ENCODE measurements at places on chromosomes 1 and 21.

DNA sequence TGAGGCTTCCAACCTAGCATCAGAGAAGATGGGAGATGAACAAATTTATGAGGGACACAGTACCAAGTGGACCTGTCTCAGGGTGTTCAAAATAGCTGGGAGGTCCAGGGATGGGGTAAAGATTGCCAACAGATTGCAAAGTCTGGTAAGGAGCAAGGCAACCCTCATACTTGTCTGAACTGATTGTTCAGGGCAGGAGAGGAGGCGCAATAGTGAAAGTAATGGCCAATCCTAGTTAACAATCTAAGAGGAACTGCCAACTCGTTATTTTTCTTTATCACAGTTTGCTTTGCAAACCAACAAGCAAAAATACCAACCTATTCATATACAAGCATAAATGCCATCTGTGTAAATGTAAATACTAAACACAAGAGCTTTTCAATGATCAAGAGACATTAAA lies 78.4 kb upstream of the S1PR1 start:
- no peak for DNase-seq

- DNase-seq: no peak
Measured at GRCh38 chr1:214003233-214003632, 15.5 kb downstream of the PROX1 start.

DNA sequence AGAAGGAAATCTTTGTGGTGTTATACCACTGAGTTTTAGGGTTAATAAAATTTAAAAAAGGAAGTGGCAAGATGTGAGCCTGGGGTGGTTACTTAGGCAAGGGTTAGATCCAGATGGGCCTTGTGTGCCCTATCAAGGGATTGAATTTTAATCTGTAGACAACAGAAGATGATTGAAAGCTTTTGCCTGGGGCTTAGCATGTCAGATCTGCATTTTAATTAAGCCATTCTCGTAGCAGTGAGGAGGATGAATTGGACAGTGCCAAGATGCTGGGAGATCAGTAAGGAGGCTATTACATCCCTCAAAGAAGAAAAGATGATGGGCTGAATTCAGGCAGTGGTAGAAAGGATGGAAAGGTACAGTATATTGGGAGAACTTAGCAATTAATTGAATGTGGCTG lies 42.3 kb downstream of the HMGB4 start:
- no peak for DNase-seq

DNA sequence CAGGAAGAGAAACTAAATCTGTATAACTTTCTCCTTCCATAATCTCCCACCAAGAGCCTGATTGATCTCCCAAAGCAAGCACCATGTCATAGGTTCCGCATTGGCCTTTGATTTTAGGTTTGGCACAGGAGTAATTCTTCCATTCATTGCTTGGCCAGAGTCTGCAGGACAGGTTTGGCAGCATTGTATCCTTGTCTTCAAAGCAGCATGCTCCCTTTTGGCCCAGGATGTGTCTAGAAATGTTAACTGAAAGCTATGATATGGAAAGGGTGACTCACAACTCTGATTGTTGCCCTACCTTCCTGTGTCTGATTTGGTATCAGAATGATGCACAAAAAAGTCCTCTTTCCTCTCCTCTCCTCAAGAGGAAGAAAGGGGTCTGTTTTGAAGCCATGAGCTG lies 824.3 kb upstream of the PRMT6 start:
- no peak for DNase-seq

GRCh38 chr1:220699044-220699443 lies 8.9 kb downstream of the C1orf115 start:
- no peak for DNase-seq

- DNase-seq: no peak
Measured at GRCh38 chr1:20708057-20708456, 9.8 kb downstream of the KIF17 start.

DNA sequence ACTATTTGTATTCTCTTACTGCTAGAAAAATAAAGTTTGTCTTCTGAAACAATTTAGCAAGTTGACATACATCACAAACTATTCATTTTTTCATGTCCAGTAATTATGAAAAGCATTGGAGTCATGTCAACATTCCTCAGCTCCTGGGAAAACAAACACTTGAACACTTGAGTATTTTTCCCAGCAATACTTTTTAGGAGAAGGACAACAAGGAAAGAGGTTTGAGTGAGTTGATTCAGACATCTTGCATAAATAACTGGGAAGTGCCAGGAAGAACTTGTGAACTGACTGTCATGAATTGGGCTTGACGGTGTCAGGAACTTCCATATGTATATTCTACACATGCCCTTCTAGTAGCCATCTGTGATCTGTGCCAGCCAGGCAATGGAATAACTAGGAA lies 195.6 kb downstream of the HMCN1 start:
- no peak for DNase-seq

DNA sequence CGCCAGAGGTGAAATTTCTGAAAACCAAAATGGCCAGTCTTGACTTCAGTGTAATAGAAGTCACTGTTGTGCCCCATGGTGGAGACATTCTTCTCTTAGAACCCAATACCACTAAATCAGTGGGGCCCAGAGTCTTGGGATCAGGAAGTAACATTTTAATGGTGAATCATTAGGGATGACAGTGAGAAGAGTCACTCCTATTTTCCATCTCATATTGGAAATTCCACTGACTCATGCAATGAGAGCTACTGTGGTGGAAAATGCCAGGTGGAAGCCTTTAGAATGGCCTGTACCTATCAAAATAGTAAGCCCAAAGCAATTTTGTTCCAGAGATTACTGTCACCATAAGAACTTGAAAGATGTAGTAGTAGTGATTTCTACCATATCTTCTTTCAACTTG lies 20.6 kb upstream of the PPM1J start:
- no peak for DNase-seq

GRCh38 chr1:56849750-56850149 lies 4.8 kb upstream of the C8A start:
- DNase-seq: no peak

- DNase-seq: peak; percentile 78
Measured at GRCh38 chr21:42233067-42233961, 14.4 kb downstream of the ABCG1 start.

DNA sequence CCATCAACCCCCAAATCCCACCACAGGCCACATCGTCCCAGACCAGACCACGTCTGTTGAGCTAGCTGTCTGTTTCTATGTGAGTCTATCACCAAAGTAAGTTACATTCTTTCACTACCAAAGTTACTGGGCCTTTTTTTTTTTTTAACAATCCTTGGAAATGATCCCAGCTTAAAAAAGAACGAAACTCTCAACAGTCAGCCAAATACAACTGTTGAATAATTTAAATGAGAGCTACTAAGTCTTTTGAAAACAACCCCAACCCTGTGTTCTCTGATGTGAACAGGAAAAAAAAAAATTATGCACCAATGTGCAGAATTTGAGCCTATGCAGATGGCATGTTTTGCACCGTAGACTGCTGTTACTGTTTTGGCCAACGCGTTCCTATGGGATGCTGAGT lies 134.0 kb upstream of the ETS2 start:
- DNase-seq: no peak

DNA sequence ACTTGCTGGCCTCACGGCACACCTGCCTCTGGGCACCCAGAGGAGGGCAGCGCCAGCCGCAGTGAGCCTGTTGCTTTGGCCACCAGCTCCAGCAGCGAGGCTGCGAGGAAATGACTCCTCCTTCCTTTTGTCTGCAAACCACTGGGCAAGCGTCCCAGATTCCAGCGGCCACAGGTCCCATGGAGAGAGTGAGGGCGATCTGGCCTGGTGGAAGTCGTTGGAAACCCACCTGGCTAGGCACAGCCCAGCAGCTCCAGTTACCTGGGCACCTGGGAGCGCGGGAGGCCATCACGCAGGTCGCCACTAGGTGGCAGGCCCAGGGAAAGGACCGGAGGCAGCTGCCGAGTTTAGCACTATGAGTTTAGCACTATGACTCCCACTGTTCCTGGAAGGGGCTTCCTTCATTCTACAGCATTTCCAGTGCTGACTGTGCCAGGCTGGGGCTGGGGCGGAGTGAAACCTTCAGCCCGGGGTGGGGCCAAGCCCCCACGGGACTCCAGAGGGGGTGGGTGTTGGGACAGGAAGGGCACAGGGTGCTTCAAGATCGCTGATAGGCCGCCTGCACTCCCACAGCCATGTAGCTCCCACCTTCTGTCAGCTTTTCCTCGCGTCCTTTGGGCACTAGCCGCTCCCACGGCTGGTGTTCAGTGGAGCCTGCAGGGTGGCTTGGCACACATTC lies 1.1 kb upstream of the ESPN start:
- peak; percentile 70 for DNase-seq

- no peak for DNase-seq
Measured at GRCh38 chr1:33443080-33443704, 12.3 kb upstream of the PHC2 start.

GRCh38 chr1:218498056-218498938 lies 153.2 kb downstream of the TGFB2 start:
- DNase-seq: no peak

DNA sequence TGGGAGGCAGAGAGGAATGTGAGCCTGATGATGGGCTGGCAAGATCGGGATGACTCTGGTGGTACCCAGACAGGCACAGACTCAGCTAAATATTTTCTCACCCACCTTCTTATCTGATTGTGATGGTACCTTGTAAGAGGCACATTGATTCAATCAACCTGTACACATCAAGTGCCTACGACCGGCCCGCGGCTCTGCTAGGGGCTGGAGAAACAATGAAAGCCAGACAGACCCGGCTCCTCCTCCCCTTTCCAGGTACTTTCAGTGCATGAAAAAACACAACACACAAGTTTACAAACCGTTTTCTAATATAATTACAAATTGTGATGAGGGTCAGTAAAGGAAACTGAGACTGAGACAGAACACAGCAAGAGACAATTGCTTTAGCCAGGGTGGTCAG lies 115.0 kb downstream of the LACTBL1 start:
- DNase-seq: no peak

- no peak for DNase-seq
Measured at GRCh38 chr1:240413732-240414131, 198.2 kb downstream of the GREM2 start.

DNA sequence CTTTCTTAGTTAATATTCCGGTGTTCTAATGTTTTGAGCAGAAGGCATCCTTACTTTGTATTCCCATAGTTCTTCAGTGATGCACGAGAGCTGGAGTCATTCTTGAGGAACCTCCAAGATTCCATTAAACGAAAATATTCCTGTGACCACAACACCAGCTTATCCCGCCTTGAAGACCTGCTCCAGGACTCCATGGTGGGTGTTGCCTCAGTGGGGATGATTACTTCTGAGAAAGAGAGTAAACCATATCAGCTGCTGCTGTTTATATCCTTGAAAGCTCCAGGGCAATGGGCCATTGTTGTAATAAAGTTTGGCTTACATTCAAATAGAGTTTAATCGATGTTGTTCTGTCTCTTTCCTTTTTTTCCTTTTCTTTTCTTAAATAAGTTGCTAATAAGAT lies 93.1 kb downstream of the MACF1 start:
- no peak for DNase-seq
